Iris pigment epithelial cell (primary cell): ENCODE measurements at places on chromosomes 11 and 22.
A peak's percentile ranks its signal among the peaks of the same experiment; 100 is the strongest.

DNA sequence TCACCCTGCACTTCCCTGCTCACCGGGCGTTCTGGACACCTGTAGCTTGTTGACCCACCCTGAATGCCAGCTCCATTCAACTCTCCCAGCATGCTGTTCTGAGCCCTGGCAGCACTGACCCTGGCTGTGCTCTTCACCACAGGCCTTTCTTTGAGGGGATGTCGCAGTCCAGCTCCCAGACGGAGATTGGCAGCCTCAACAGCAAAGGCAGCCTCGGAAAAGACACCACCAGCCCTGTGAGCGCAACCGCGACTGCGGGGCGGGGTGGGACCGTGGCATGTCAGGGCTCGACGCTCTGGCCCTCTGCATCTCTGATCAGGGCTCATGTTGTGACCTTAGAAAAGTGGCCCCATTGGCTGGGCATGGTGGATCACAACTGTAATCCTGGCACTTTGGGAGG, 47.4 kb upstream of the RAB1B start:
- no peak for DNase-seq

GRCh38 chr11:5153574-5154431, 754 bp downstream of the OR52A1 start:
- DNase-seq: no peak

DNA sequence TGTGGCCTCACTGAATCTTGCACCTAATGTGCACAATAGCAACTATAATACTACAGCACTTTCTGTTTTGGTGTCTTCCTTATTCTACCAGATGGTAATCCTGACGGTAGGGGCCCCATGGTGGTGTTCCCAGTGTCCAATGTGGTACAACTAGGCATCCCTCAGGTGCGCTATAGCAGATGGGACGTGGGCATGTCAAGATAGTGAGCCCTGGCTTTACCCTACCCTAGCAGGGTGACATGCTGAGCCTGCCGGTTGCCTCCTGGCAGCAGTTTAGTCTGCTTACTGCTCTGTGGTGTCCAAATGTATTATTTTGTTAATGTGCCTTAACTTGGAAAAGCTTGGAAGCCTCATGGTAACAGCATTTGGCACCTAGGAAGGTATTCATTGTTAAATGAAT, 19.2 kb downstream of the ACO2 start:
- no peak for DNase-seq

DNA sequence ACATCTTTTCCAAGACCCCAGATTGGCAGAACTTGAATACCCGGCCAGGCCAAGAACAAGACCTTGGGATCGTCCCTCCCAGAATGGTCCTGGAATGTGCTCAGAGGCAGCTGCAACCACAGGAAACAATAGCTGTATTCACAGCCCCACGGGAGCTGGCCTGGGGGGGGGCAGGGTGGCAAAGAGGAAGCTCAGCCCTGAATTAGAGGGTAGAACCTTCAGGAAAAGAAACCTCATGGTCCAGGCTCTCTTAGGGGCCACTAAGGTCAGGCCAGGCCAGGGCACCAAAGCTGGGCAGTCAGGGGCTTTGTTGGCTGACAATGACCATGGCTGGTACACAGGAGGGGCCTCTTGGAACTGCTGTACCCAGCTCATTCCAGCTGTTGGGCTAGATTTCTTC, 17.3 kb downstream of the RPL27A start:
- DNase-seq: peak; percentile 66

DNA sequence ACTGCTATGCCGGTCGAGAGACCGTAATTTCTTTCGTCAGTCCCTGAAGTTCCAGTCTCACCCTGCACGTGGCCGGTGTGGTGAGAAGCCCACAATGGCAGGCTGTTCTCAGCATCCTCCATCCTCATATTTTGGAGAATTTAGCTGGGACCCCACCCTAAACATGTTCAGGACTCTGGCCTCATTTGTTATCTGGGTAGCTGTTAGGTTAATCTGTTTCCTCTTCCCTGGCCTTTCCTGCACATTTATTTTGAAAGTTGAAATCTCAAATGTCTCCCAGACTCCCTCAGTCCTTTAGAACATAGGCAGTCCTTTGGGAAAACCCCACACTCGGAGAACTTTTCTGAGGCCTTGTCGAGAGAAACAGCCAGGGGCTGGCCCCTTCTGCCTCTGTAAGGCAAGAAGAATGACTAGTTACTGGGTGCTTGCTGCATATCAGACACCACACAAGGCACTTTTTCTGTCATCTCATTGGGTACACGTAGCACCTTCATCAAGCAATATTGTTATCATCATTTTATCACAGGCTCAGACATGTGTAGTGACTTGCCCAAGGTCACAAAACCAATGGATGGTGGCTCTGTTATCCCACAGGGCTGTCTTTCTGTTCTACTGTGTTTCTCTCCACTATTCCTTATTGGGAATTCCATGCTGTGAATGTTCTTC, 109.3 kb upstream of the CRYBB3 start:
- DNase-seq: no peak

DNA sequence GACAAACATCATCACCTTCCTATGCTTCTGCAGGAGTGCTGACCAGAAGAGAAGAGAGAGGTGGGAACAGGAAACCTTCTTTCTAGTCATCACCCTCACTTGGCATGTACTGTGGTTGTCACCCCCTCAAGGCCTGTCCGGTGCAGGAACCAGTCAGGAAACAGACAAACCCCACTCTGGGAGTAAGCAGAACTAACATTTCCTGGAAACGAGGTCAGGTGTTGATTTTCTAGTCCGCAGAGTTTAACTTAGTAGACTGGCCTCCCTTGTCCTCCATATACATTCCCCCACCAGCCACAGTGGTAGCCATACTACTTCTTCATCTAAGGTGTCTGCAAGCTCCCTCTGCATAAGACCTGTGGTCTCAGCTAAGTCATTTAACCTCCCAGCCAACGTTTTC, 80.7 kb upstream of the NCAM1 start:
- no peak for DNase-seq

GRCh38 chr22:20423008-20423905, 14.4 kb downstream of the SCARF2 start:
- no peak for DNase-seq

- no peak for DNase-seq
Observed at GRCh38 chr11:67409261-67409666, 5.4 kb downstream of the TBC1D10C start.

- DNase-seq: no peak
Observed at GRCh38 chr11:16280256-16280682, 76.1 kb downstream of the SOX6 start.

- peak; percentile 79 for DNase-seq
Observed at GRCh38 chr11:77542296-77542695, 47.5 kb upstream of the AQP11 start.

- DNase-seq: peak; percentile 34
Observed at GRCh38 chr11:26626346-26626745, 54.3 kb upstream of the MUC15 start.

DNA sequence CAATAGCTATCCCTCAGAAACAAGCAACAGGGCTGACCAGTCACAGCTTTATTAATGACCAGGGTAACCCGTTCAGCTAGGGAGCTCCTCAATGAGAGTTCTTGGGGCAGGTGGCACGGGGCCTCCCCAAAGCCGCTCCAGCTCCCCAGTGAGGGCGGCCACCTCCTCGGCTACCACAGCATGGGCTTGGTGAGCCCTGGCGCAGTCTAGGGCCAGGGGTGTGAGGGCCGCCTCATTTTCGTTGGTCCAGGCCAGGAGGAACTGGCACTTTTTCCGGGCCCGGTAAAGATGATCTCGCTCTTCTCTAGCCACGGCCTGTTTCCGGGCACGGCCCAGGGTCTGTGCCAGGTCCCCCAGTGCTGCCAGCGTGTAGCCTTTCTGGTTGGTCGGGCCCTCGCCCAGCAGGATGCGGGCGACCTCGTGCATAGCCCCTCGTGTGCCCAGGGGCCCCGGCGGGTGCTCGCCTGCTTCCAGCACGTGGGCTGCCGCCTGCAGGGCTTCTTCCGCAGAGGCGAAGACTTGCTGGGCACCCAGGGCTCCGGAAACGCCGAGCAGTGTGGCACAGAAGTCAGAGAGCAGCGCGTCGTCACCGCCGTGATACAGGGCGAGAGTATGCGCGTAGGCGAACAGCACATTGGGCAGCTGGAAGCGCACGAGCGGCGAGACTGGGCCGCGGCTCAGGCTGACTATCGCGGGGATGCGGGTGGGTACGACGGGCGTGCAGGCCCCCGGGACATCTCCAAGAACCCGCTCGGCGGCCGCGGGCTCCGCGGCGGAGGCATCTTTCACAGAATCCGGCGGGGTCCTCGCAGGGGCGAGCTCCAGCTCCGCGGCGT, 913 bp downstream of the ZNHIT2 start:
- DNase-seq: peak; percentile 81

GRCh38 chr11:77590194-77590782, 535 bp downstream of the AQP11 start:
- DNase-seq: peak; percentile 70

- no peak for DNase-seq
Observed at GRCh38 chr11:40287916-40288803, 1171.3 kb downstream of the LRRC4C start.

DNA sequence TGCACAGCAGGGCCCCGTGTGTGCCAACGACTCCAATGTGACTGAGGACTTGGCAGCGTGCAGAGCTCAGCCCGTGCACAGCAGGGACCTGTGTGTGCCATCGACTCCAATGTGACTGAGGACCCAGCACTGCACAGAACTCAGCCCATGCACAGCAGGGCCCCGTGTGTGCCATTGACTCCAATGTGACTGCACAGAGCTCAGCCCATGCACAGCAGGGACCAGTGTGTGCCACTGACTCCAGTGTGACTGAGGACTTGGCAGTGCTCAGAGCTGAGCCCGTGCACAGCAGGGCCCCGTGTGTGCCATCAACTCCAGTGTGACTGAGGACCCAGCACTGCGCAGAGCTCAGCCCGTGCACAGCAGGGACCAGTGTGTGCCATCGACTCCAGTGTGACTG, 347.8 kb upstream of the B3GAT1 start:
- no peak for DNase-seq

GRCh38 chr11:38339835-38340440, 1741.9 kb upstream of the RAG2 start:
- no peak for DNase-seq

DNA sequence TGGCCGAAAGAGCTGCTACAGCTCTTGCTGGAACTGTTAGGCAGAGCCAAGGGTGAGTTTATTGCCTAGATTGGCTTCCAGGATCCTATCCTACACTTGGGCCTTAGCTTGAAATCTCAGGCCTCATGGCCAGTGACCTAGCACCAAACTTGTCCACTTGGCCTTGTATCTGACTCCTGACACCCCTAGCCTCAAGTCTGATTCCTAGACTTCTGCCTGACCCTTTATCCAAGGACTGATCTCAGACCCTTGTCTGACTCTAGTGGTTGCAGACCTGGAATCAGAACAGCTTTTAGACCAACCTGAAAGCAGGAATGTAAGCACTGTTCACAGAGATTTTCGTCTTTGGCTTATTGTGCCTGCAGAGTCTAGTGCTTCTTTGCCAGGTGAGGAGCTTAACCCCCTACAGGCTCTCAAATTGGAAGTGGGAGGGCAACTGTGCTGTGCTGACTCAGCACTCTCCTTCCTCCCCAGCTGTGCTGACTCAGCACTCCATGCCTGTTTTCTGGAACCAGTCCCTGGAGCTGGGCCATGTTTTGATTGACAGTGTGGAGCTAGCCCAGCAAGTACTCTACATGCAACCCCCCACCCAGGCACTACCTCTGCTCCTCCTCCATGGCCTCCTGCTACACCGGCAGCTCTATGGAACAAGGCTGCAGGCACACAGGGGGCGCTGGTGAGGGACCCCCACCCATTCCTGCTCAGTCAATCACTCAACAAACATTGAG, 35.1 kb downstream of the RRP8 start:
- DNase-seq: peak; percentile 78

GRCh38 chr11:44550123-44550522, 15.3 kb upstream of the CD82 start:
- no peak for DNase-seq

- DNase-seq: peak; percentile 34
Observed at GRCh38 chr22:35312198-35313059, 12.7 kb downstream of the TOM1 start.

- peak; percentile 78 for DNase-seq
Observed at GRCh38 chr11:31810779-31811647, at the start of gene PAX6. Gene PAX6 (minus strand): TSS chr11:31811322. CDS start chr11:31806411, 4,911 bp downstream.

- DNase-seq: no peak
Observed at GRCh38 chr11:78197816-78198215, 9.1 kb downstream of the USP35 start.

GRCh38 chr11:90330632-90331031, 107.8 kb upstream of the CHORDC1 start:
- no peak for DNase-seq

- DNase-seq: peak; percentile 39
Observed at GRCh38 chr22:41517172-41518047, 26.9 kb downstream of the POLR3H start.

- no peak for DNase-seq
Observed at GRCh38 chr11:95337972-95338429, 107.0 kb upstream of the SESN3 start.

- DNase-seq: no peak
Observed at GRCh38 chr22:46641811-46642266, 21.7 kb downstream of the GRAMD4 start.

GRCh38 chr11:2724104-2724503, 24.3 kb upstream of the KCNQ1OT1 start:
- DNase-seq: no peak

DNA sequence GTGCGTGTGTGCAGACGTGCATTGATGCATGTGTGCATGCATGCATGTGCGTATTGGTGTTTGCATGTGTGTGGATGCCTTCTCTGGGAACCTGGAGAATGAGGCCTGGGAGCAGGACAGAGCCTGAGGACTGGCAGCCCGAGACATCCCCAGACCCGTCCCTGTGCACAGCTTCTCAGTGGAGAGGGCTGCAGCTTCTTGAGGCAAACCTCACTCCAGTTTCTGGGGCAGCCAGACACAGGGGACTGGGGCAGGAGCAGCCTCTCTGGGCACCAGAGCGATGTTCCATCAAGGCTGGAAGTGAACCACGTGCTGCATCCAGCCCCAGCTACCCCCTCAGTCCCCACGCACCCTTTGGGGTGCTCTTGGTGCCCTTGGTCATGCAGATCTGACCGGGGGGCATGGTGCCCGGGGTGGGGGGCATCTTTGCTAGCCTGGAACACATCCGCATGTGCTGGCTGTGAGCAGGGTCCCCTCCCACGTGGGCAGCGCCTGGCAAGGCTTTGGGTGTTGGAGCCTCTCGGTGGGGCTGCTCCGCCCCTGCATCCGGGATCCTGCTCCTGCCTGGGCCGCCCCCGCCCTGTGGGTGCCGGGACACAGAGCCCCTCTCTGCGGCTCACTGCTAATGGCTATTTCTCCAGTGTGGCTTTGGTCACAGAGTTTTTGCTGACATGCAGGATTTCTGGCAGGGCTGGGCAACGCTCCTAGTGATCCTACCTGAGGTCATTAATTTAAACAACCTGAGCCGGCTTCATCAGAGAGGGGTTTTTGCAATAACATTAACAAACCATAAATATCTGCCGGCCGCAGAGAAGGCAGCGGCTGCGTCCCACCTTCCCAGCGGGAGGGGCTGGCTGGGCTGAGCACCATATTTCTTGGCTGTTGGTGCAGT, 434.7 kb downstream of the TBC1D22A start:
- no peak for DNase-seq

DNA sequence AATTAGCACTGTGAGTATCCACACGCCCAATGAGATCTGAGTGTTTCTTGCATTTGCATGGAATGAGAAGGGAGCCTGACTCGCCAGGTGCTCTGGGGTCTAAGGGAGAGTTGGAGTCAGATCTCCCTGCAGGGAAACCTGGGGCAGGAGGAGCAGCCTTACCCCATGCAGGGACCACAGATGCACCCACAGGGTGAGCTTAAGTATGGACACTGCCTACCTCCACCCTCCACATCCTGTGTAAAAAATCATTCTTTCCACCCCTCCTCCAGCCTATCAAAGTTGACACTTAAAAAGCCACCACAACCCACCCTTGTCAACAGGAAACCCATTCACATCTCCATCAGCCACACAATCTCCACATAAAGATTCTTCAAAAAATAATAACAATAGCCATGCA, 67.0 kb upstream of the IGLL5 start:
- no peak for DNase-seq
